ENCODE measurements at places on chromosomes 1 and 21. TPM values are rescaled to one million over a fixed set of nuclear protein-coding genes. Genes with fewer than 3 reads are reported as not detected.

- no peak overlapping the region for H3K4me3 ChIP-seq
- H3K4me1 ChIP-seq: no peaks in the 10 kb centered on the region
- H3K27ac ChIP-seq: no peak overlapping the region
- no peaks in the 10 kb centered on the region for H3K27me3 ChIP-seq
These were observed 102.3 kb downstream of the OSBPL9 start for GRCh38 chr1:51719146-51719545.

Gene RUNX1
- 9.1 TPM for polyA plus RNA-seq

Gene OR2T11
- polyA plus RNA-seq: not detected

DNA sequence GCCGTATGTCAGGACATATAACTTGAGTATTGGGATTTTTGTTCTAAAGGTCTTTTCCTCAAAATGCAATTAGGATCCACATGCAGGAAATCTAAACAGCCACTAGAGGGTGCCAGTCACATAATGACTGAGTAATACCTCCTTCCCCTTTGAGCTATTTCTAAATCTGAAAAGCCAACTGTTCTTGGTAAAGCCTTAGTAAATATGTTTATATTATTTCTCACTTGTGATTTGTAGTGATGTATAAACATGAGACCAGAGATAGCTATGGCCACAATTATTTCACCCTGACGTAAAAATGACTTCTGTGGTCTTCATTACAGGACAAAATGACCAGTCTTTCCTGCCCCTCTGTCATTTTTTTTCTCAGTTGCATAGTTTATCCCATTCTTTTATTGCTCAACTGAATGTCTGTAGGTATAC lies 41.0 kb upstream of the DR1 start:
- no peak overlapping the region for H3K27ac ChIP-seq
- no peak for DNase-seq
- no peaks in the 10 kb centered on the region for H3K27me3 ChIP-seq
- H3K36me3 ChIP-seq: no peaks in the 10 kb centered on the region
- no peaks in the 10 kb centered on the region for H3K4me1 ChIP-seq
- H3K4me3 ChIP-seq: no peak overlapping the region

DNA sequence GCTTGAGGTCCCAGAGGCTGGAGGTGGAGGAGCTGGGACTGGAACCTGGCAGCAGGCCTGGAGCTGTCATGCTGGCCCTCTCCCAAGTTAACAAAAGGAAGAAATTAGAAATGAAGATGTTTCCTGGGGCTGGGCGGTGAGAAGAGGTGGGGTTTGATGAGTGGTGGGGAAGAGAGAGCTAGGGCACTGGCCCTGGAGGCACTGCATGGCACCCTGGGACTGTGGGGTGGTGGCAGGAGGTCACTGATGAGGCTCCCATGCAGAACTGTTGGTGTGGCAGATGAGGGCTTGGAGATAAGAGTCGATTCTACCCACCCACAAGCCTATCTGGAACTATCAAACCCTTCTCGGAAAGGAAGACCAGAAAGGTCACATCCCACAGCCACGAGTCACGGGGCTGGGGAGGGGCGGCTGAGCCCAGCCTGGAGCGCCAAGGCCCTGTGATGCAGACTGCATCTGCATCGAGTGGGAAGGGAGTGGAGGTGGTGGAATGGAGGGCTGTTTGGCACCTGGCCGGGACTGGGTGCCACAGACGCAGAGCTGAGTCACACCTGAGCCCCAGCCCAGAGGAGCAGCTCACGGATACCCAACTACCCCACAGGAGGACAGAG lies 29.4 kb downstream of the MRPL37 start:
- no peaks in the 10 kb centered on the region for H3K27me3 ChIP-seq
- H3K36me3 ChIP-seq: peaks cover 4% of the 10 kb centered on the region
- no peak for DNase-seq
- no peaks in the 10 kb centered on the region for H3K4me1 ChIP-seq
- H3K27ac ChIP-seq: no peak overlapping the region

DNA sequence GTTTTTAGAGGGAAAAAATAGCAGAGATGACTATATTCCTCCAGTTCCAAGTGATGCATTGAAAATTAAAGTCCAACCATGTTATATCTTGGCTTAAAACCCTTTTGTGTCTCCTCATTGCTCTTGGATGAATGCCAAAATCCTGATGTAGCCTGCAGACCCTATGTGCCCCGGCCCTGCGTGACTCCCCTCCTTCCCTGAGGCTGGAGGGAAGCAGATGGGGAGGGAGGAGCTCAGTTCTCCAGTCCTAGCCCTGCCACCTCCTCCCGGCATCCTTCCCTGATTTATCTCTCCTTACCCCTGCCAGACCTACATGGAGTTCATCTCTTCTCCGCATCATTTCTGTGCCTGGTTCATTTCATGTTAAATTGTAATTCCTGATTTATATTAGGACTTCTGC lies 397.4 kb downstream of the PTPRU start:
- H3K27ac ChIP-seq: no peak overlapping the region
- no peaks in the 10 kb centered on the region for H3K36me3 ChIP-seq
- H3K4me3 ChIP-seq: no peak overlapping the region
- H3K27me3 ChIP-seq: no peaks in the 10 kb centered on the region

DNA sequence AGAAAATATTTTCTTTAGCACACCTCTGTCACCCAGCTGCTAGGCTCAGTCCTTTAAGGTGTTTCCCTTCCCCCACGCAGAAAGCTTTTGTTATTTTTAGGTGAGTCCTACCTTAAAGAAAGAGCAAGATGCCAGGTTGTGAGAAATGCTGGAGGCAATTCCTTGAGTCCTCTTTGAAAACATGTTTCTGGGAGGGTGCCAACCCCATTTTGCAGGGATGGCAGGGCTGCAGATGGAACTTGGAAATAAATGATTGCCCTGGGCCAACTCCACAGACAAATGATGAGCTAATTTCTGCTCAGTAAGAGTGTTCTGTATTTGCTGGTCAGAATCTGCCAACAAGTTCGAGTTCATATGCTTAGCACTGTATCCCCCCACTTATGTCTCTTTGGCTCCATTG lies 119.2 kb upstream of the RAB3GAP2 start:
- H3K4me1 ChIP-seq: no peaks in the 10 kb centered on the region
- H3K27me3 ChIP-seq: no peaks in the 10 kb centered on the region
- no peak overlapping the region for H3K27ac ChIP-seq
- no peaks in the 10 kb centered on the region for H3K36me3 ChIP-seq

Gene LDLRAD1
- polyA plus RNA-seq: 1.4 TPM

DNA sequence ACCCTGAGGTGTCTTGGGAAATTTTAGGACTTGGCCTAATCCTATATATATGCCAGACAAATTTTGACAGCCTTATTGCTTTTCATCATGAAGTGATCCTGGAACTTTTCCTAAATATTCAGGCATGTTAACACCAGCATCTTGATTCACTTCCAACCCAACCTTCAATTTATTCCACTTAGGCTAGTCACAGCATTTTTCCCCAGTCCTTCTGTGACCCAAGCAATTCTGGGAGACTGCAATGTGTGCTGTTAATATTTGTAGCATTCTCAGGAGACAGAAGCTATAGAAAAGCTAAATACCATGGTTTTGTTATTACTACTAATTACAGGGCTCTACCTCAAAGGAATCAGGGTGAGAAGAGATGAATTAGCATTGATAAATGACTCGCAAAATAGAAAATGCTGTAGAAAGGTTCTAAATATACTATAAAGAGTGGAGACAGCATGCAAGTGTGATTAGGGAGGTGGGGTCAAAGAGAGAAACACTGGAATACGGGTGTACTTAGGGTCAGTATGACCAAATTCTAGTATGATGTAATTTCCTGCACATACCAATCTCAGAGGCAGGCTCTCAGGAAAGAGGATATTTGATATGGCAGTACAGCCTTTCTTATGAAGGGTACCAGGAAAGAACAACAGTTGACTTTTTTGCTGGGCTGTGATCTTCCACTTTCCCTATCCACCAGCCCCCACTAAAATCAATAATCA lies 29.1 kb downstream of the PRRX1 start:
- no peak overlapping the region for H3K27ac ChIP-seq
- no peaks in the 10 kb centered on the region for H3K36me3 ChIP-seq
- H3K4me3 ChIP-seq: no peak overlapping the region

GRCh38 chr1:151384584-151384983 lies 12.1 kb upstream of the SELENBP1 start:
- H3K27ac ChIP-seq: no peak overlapping the region
- no peak overlapping the region for H3K4me3 ChIP-seq
- no peaks in the 10 kb centered on the region for H3K36me3 ChIP-seq
- no peaks in the 10 kb centered on the region for H3K27me3 ChIP-seq
- DNase-seq: no peak

DNA sequence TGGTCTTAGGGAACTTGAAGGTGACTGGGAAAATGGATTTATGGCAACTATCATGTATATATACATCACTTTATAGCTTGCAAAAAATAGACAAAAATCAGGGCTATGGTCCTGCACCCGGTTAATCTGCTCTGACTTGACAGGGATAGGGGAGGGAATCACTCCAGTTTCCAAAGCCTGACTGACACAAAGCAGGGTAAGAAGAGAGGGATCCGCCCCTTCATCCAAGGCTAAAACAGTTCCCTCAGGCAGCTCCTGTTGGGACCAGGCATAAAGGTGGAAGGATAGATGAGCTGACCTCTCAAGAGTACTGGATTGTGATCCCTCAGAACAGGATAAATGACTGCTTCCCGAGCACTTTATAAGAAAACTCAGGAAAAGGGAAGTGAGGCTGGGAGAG lies 1.4 kb downstream of the PBXIP1 start:
- peaks cover 64% of the 10 kb centered on the region for H3K4me1 ChIP-seq
- no peak for DNase-seq
- H3K27ac ChIP-seq: no peak overlapping the region
- peaks cover 34% of the 10 kb centered on the region for H3K36me3 ChIP-seq

DNA sequence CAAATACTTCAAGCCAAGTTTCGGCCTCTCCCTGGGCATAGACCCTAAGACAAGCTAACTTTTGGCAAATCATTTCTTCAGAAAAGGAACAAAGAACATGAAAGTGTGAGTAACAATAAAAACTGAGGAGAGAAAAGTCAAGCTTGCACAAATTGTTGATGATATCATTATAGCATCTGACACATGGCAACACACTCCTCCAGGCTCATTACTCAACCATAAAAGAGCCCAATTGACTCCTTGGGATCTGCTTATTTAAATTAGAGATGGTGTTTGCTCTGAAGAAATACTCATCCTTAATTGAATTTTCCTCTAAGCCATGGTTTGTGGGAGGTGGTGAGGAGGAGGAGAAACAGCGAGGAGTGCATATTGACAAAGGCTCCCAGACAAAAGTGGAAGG lies 54.5 kb downstream of the TNFSF4 start:
- no peak overlapping the region for H3K27ac ChIP-seq
- DNase-seq: no peak
- H3K36me3 ChIP-seq: no peaks in the 10 kb centered on the region
- no peaks in the 10 kb centered on the region for H3K27me3 ChIP-seq
- no peaks in the 10 kb centered on the region for H3K4me1 ChIP-seq

- no peaks in the 10 kb centered on the region for H3K27me3 ChIP-seq
- H3K36me3 ChIP-seq: no peaks in the 10 kb centered on the region
- H3K4me1 ChIP-seq: no peaks in the 10 kb centered on the region
- no peak overlapping the region for H3K4me3 ChIP-seq
- no peak overlapping the region for H3K27ac ChIP-seq
These were observed 299.8 kb downstream of the MRPL39 start for GRCh38 chr21:25307489-25307888.

Gene TSTD1
- 41.0 TPM for polyA plus RNA-seq

- H3K27ac ChIP-seq: no peak overlapping the region
- H3K4me3 ChIP-seq: peak overlapping the region; percentile 46
- DNase-seq: no peak
- H3K4me1 ChIP-seq: peaks cover 5% of the 10 kb centered on the region
These were observed 1.2 kb downstream of the EPHB2 start for GRCh38 chr1:22711591-22712501.

- peak overlapping the region; percentile 5 for H3K27ac ChIP-seq
- no peak for DNase-seq
- H3K4me1 ChIP-seq: peaks cover 29% of the 10 kb centered on the region
- H3K4me3 ChIP-seq: no peak overlapping the region
These were observed 69.3 kb downstream of the PLXNA2 start for GRCh38 chr1:208174731-208175507.

DNA sequence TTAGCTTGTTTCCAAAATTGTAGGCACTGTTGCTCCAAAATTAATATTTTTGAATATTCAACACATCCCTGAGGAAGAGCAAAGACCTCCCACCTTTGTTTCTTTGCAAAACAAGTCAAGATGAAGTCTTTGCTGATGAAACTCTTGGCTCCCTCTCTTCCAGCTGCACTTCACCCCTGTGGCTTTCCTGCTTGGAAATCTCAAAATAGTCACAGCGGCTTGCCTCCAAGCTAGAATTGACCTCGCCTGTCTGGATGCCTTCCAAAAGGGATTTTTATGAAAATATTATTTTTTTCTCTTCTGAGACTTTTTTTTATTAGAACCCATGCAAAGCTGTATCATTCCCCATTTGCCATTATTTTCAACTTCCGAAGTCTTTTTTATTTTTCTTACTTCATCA lies 71.1 kb upstream of the MROH9 start:
- DNase-seq: no peak
- no peaks in the 10 kb centered on the region for H3K4me1 ChIP-seq
- no peak overlapping the region for H3K4me3 ChIP-seq
- H3K27ac ChIP-seq: no peak overlapping the region
- no peaks in the 10 kb centered on the region for H3K36me3 ChIP-seq

- H3K36me3 ChIP-seq: no peaks in the 10 kb centered on the region
- no peak overlapping the region for H3K4me3 ChIP-seq
- no peaks in the 10 kb centered on the region for H3K4me1 ChIP-seq
- no peak for DNase-seq
- H3K27me3 ChIP-seq: no peaks in the 10 kb centered on the region
These were observed 569.4 kb upstream of the ADAMTS5 start for GRCh38 chr21:27536319-27536718.

GRCh38 chr1:83735526-83735925 lies 263.4 kb downstream of the TTLL7 start:
- no peak overlapping the region for H3K4me3 ChIP-seq
- no peaks in the 10 kb centered on the region for H3K27me3 ChIP-seq
- no peaks in the 10 kb centered on the region for H3K4me1 ChIP-seq
- no peak for DNase-seq
- H3K27ac ChIP-seq: no peak overlapping the region
- no peaks in the 10 kb centered on the region for H3K36me3 ChIP-seq

Gene GBP7
- 0.15 TPM for polyA plus RNA-seq

Gene ZBTB8A
- 15.2 TPM for polyA plus RNA-seq

- no peak overlapping the region for H3K27ac ChIP-seq
- H3K4me1 ChIP-seq: no peaks in the 10 kb centered on the region
- no peak for DNase-seq
- no peak overlapping the region for H3K4me3 ChIP-seq
- no peaks in the 10 kb centered on the region for H3K36me3 ChIP-seq
- H3K27me3 ChIP-seq: no peaks in the 10 kb centered on the region
These were observed 31.6 kb downstream of the PTGS2 start for GRCh38 chr1:186648613-186649012.

- no peak for DNase-seq
- H3K4me1 ChIP-seq: no peaks in the 10 kb centered on the region
- no peaks in the 10 kb centered on the region for H3K27me3 ChIP-seq
- H3K4me3 ChIP-seq: no peak overlapping the region
These were observed 34.2 kb upstream of the COX20 start for GRCh38 chr1:244801246-244801645.

- H3K27me3 ChIP-seq: no peaks in the 10 kb centered on the region
- no peak overlapping the region for H3K4me3 ChIP-seq
- no peaks in the 10 kb centered on the region for H3K36me3 ChIP-seq
These were observed 116.2 kb upstream of the KCNK2 start for GRCh38 chr1:214966346-214966745.

- H3K27ac ChIP-seq: no peak overlapping the region
- DNase-seq: no peak
- H3K4me3 ChIP-seq: no peak overlapping the region
- H3K4me1 ChIP-seq: no peaks in the 10 kb centered on the region
- H3K27me3 ChIP-seq: no peaks in the 10 kb centered on the region
These were observed 16.7 kb downstream of the LRRC3 start for GRCh38 chr21:44471996-44472395.

- H3K4me3 ChIP-seq: no peak overlapping the region
- peaks cover 3% of the 10 kb centered on the region for H3K36me3 ChIP-seq
- no peak overlapping the region for H3K27ac ChIP-seq
- DNase-seq: no peak
These were observed 7.6 kb downstream of the MEX3A start for GRCh38 chr1:156074661-156075060.

Data from left lung (tissue), 14 donors.